ENCODE measurements at places on chromosomes 12 and 14.

DNA sequence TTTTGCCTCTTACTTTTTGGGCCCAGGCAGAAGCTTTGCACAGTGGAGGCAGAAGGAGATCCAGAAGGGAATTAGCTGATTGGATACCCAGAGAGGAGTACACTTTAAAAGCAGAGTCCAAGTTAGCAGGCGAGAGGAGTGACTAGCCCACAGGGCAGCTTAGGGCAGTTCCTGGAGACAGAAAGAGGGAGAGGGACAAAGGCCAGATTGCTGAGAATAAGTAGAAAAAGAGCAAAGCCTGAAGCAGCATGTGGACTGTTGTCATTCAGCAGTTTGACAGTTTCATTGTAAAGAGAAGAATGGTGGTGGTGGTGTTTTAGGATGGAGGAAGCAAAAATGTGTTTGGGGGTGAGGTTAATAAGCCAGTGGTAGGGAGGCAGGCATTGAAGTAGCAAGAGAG lies 95.1 kb downstream of the PELI2 start:
- DNase-seq: no peak

DNA sequence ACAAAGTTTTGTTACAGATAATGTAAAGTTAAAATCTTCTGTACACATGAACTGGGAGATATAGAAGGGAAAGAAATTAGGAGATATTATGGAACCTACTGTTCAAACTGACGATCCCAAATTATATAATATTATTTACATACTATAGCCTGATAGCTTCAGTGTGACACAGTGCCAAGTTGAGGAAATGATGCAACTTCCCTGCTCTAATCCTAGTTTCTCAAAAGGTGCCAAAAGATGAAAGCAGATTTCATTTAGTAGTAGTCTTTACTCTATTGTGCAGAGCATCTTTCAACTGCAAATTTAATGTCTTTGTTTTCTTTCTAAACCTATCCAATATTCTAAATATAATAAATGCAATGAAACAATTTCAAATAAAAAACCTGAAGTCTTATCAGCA lies 46.9 kb downstream of the COCH start:
- DNase-seq: no peak

DNA sequence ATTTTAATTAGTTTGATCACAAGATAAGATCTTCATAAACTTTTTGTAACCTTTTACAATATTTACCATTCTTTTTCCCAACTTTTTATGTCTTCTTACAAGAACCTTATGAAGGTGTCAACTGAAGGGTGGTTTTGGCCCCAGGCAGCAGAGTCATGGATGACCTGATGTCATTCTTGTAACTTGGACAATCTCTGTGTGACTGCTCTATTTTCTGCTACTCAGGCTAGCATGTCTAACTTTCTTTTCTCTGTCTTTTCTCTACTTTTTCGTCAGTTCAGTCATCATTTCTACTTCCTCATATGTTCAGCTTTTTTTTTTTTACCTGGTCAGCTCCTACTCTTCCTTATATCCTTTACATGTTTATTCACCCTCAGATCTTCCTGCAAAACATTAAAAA lies 150.7 kb upstream of the PTPRQ start:
- no peak for DNase-seq

DNA sequence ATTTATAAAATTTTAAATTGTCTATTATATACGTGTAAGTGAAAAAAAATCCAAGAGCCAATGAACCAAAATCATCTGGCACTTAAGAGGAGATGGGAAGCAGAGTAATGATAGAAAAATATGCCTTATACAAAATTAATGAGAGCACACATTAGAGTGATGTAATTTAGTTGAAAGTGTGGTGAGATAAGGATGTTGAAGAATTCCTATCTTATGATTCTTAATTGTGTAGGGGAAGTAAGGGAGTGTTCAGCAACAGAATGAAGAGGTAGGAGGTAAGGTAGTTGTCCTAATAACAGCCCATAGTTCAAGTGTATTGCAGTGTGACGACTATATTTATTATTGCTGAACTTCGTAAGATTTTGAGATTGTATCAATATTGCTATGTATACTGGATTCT lies 843.4 kb upstream of the FLRT2 start:
- no peak for DNase-seq

DNA sequence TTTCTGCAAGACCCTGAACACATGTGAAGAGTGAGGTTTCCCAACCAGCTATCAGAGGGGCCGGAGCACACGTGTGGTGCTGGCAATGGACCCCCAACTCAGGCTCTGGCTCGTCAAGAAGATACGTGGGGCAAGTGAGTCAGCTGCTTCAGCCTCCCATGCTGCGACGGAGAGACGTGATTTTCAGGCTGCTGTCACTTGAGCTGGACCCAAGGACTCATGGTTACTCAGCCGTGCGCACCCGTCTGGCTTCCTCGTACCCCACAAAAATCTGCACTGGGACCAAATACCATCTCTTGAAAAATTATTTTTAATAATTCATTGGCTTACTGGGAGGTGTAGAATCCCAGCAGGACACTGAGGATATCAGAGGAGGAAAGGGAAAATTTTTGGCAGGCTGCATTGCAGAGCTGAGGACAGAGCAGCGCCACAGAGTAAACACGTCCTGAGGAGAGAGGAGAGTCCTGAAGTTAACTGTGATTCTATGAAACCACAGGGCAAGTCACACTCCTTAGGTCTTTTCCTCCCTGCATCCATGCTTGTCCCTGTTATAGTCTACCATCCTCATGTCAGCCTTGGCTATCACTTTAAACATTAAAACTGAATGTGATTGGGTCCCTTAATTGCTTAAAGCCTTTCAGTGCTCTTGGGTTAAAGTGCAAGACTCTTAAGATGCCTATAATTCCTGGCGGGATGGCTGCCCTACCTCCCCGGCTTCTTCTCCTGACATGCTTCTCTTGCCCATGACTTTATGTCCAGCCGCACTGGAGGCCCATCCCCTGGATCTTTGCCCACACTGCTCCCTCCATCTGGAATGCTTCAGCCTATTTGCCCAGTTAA lies 95.3 kb upstream of the SLC35F4 start:
- no peak for DNase-seq

DNA sequence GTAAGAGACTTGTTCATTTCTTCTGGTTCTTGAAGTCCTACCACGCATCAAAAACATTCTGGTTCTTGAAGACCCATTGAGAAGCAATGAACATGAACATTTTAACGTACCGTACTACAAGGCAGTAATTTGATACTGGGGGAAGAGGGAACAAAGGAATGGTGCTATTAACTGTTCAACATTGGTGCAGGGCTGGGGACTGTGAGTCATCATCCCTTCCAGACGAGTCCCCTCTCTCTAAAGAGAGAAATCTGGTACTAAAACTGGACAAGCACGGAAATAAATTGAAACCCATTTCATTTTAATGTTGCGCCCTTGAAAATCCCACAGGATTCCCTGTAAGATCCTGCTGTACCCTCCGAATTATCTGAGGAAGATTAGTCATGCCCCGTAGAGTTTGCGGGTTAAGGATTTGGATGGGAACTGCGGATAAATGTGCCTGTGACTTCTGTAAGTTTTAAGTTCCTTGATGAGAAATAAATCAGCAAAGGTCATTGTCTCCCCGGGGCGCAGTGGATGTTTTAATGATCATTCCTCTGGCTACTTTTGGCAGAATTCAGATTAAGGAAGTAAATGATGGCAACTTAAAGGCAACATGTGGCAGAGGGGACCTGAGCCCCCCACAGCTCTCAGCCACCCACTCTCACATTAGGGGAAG lies 78.6 kb downstream of the KCNK13 start:
- DNase-seq: no peak

DNA sequence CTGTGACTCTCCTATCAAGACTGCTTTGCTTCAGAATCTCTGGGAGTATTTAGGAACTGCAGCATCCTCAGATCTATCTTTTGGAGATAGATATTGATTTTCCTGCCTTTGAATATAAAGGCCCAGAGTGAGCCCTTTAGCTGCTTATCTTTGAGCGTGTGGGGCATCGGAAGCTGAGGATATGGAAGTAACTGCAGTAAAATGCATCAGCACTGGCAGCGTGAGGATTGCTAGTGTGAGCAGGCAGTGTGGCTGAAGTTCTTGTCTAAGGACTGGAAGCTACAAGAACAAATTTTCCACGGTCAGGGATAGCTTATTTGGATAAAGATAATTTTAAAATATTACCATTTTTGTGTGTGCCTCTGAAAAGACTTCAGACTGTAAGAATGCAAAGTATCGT lies 474.7 kb downstream of the NPAS3 start:
- DNase-seq: no peak

DNA sequence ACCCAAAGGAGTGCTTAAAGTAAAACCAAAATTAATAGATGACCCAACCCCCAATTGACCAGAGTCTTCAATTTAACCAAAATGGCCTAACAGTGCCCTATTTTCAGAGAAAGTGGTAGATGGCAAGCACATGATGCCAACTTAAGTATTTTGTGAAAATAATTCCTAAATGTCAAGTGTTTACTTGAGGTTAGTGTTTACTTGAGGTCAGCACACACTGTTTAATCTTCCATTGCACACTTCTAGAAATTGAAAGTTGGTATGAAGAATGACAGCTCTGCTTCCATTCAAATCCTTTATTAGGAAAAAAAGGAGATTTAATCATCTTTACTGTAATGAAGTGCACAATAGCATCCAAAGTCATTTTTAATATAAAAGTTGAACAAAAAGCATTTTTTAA lies 25.9 kb upstream of the CAND1 start:
- no peak for DNase-seq

DNA sequence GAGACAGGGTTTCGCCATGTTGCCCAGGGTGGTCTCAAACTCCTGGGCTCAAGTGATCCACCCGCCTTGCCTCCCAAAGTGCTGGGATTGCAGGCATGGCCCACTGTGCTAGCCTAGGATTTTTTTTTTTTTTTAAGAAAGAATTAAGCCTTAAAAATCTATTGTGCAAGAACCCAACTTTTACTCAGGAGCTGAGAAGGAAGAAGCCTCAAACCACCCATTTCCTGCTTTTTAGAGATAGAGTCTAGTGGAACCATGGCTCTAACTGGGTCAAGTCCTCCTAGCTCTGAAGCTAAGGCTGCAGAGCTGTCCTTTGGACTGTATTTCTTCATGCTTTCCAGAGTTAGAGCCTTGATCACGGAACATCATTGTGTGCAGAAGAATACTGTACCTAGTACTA lies 1.3 kb upstream of the TSFM start:
- no peak for DNase-seq

GRCh38 chr14:93937519-93937918 lies 10.4 kb downstream of the FAM181A start:
- no peak for DNase-seq

GRCh38 chr12:96719660-96720362 lies 187.2 kb upstream of the NEDD1 start:
- DNase-seq: no peak

DNA sequence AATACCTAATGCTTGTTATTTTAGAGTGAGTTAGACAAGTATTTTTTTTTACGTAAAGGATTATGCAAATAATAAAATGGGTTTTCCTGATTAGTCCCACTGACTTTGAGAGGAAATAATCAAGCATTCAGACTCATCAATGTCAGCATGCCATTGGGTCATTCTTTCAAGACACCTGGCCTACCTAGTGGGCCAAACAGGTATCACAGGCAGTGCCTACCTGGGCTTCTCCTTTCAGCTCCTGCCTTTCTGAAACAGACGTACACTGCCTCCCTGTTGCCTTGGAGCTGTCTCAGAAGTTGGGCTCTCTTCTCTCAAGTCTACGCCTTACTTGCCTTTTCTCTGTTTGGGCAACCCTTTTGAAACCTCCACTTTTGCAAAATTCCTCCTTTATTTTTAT lies 545.6 kb downstream of the SNAPC1 start:
- no peak for DNase-seq

DNA sequence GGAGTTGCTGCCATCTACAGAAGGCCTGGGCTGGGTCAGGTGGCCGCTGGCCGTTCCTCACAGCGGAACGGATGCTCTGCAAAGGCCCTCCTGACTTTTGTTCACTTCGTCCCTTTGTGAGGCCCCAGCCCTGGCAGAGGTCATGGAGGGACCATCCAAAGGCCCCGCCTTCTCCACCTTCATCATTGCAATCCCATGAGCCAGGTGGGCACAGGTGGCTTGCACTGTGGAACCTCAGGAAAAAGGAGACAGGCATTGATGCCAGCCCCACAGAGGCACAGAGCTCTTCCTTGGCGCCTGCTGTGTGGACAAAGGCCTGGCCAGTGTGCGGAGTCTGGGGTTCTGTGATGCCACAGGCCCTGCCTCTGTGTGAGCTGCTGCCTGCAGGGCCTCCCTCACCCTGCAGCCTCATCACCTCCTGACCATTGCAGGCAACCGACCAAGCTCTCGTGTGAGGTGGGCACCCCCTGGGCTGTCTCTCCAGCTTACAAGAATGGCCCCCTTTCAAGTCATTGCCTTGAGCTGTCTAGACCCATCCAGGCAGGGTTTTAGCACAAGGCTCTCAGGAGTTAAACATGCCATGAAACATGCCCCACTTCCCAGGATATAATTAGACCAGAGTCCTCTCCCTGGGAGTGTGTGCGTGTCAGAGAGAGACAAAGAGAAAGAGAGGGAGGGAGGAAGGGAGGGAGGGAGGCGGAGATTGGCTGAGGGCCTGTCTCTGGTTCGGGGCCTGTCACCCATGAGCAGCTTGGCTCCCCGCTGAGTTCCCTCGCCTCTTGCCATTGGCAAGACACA lies 19.3 kb downstream of the NFKBIA start:
- DNase-seq: no peak

DNA sequence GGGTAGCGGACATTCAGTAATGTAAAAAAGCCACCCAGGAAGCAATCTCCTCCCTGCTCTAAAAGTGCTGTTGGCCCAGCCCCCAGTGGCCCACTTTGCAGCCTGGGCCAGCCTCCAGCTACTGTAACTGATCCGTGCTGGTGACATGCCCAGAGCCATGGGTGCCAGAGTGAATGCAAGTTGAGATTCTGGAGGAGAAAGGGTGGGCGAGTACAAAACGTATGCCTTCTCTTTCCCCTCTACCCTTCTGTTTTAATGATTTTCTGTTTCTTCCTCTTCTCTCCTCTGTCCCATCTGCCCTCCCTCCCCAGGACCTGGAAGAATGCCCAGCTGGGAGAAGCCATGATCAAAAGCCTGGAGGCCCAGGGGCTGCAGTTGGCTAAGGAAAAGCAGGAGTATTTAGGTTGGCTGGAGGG lies 16.9 kb downstream of the PLEKHD1 start:
- no peak for DNase-seq
